ENCODE measurements at places on chromosomes 4 and X. TPM values are rescaled to one million over a fixed set of nuclear protein-coding genes. Genes with fewer than 3 reads are reported as not detected.
A peak's percentile ranks its signal among the peaks of the same experiment; 100 is the strongest.

DNA sequence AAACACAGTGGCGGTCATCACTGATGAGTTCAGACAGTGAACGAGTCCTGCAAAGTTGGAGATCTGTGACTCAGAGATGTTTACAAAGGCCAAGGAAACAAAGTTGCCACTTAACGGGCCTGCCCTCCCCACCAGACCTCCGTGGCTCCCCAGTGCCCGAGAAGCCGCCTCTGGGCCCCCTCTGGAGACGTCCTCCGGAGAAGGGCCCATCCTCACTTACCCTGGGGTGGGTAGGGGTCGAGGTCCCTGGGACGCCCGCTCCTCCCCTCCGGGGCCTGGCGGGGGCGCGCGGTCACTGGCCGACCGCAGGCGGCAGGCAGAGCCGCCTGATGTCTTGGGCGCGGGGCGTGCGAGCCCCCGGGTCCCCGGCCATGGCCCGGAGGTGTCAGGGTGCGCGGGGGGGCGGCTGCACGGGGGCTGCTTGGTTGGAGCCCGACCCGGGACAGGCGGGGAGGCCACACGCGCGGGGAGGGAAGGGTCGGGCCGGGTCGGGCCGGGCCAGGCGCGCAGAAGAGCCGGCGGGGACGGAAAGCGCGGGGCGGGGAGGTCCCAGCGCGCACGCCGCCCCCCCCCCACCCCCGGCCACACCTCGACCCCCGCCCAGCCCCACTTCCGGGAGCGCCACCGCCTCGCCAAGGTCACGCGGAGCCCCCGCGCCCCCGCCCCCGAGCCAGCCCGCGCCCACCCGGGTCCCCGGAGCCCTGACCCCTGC, 529 bp downstream of the DHRSX start:
- no peak for DNase-seq

GRCh38 chrX:48794911-48795515, 6.9 kb upstream of the HDAC6 start:
- DNase-seq: no peak

DNA sequence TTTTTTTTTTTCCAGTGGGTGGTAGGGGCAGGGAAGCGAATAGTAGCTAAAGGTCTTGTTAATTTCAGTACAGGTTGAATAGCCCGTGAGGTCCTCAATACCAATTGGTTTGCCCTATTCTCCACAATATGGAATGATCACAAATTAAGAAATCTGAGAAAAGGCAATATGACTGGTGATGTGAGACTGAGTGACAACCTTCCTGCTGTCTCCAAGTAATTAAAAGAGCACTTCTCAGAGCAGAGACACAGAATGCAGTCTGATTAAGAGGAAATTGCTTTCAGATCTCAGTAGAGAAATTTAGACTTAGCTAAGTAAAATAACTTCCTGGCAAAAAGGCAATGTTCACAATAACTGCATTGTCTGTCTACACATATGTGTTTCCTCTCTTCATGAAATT, 23.0 kb downstream of the GPR174 start:
- DNase-seq: no peak

The PJA1 gene
- total RNA-seq: 19.0 TPM

DNA sequence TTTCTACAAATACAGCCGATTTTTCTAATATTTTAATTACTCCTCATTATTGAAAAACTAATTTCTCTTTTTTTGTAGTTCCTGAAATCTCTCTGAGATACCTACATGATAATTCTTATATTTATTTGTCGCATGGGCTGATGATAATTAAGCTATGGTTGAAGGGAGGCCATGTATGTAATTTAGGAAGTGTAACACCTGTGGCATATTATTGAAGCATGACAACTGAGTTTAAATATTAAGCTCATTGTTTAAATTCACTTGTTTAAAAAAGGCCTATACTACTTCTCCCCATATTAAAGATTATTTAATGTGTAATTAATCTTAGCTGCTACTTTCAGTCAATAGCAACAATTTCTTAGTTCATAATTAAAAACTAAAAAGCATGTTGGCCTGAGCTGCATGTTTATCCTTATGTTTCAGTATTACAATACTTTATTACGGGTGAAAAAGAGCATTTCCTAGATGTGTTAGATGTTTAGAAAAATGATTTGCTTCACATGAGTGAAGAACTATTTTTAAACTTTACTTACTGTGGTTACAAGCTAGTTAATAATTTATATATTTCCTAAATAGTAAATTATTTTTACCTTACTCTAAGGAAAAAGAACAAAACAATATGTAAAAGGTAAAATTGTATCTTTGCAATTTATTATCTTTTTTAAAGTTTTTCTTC, 122.4 kb downstream of the RAP1GDS1 start:
- DNase-seq: no peak

GRCh38 chr4:13986548-13986947, 359.0 kb upstream of the BOD1L1 start:
- DNase-seq: no peak

- DNase-seq: no peak
Observed at GRCh38 chr4:56902703-56903102, 5.0 kb upstream of the REST start.

The SPIN2A gene
- total RNA-seq: not detected

DNA sequence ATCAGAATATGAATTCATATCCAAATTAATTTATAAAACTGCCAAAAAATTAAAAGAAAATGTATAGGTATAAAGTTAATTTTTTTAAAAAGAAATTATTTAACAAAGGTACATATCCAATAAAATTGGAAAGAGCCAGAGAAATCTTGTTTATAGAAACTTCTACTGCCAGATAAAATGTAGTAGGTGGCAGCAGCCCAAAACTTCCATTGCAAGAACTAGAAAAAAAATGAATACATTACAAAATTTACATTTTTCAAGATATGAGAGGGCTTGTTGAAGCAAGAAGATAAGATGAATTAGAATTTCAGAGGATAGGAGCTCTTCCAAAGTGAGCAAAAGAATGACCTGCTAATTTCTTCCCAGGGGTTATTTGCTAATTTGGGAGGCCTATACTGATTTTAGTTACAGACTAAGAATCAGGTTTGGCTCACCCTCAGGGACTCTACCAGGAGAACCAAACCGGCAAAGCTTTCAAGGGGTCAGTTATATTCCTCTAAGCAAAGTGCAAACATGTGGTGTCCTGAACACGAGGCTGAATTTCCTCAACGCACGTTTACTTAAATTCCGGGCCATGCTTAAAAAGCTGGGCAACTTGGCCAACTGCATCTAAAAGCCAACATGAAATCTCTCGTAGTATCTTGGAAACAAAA, 17.5 kb downstream of the ANKRD50 start:
- no peak for DNase-seq

The SLC6A14 gene
- total RNA-seq: not detected

DNA sequence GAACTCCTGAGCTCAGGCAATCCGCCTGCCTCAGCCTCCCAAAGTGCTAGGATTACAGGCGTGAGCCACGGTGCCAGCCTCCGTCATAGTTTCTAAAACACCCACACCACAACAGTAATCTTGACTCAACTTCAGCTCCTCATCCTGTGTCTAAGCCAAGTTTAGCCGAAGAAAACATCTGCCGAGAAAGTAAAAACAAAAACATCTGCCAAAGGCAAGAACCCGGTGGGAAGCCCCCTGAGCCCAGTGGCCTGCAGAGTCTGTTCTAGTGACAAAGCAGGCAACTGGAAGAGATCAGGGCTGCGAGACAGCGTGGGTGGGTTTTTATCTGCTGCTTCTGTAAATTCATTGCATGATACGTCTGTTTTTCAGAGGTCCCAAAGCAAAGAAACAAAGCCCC, 26.6 kb upstream of the CD99 start:
- no peak for DNase-seq

DNA sequence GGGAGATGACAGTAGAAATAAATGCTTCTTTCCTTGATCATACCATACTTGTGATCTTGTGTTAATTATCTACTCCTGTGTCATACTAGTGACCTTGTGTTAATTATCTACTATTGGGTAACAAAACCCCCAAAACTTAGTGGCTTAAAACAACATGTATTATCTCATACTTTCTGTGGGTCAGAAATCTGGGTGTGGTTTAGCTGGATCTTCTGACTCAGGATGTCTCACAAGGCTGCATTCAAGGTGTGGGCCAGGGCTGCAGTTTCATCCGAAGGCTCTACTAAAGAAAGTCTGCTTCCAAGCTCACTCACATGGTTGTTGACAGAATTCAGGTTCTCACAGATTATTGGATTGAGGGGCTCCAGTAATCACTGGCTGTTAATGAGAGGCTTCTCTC, 70.3 kb upstream of the NDP start:
- DNase-seq: no peak

The ENAM gene
- not detected for total RNA-seq

The LPAR4 gene
- 0.15 TPM for total RNA-seq

GRCh38 chr4:24624381-24624780, 40.0 kb upstream of the DHX15 start:
- DNase-seq: no peak

DNA sequence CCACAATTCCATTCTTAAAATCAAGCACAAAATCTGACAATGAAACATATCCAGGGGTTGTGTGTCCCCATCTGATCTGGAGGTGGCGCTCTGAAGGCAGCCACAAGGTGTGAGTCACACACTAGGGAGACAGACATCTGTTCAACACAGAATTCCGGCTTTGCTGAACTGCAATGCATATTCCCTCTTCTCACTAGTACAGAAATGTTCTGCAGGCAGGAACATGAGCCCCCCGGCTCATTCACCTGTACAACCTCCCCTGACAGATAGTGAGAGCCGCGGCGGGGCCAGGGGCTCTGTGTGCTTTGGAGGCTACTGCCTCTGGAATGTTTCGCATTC, 41.9 kb downstream of the WDR1 start:
- no peak for DNase-seq

The ATP10D gene
- 16.2 TPM for total RNA-seq

GRCh38 chr4:1749370-1749769, 28.0 kb downstream of the TACC3 start:
- no peak for DNase-seq

The TENM3 gene
- 40.3 TPM for total RNA-seq

GRCh38 chr4:165635951-165636350, 237.1 kb upstream of the TLL1 start:
- DNase-seq: no peak

GRCh38 chrX:123450222-123450621, 266.1 kb downstream of the GRIA3 start:
- DNase-seq: no peak

- DNase-seq: no peak
Observed at GRCh38 chr4:112348488-112349158, 51.5 kb downstream of the ALPK1 start.

The ZNF732 gene
- 1.1 TPM for total RNA-seq

The WNK3 gene
- total RNA-seq: 1.1 TPM

DNA sequence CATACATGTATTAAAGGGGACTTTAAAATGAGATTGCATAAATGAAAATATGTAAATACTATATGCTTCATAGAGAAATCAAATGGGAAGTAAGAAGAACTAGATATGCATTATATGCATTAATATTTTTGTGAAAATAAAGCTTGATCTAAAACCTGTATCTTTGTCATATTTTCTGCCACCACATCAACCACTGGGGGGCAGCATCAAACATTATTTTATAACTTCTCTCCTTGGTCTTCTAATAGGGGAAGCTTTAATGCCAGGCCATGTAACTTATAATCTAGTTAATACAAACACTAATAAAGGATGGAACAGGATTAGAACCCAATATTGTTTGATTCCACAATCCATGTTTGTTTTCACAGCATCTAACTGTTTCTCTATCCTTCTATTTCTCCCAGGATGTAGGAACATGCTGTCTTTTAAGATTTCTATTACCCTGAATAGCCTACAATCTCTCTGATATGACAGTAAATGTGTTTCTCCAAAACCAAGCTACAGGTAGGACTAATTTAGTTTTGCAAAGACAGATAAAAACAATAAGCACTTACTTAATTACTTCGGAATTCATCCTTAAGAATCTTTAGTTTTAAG, 10.0 kb downstream of the QRFPR start:
- DNase-seq: peak; percentile 14

The MAGEE2 gene
- not detected for total RNA-seq

DNA sequence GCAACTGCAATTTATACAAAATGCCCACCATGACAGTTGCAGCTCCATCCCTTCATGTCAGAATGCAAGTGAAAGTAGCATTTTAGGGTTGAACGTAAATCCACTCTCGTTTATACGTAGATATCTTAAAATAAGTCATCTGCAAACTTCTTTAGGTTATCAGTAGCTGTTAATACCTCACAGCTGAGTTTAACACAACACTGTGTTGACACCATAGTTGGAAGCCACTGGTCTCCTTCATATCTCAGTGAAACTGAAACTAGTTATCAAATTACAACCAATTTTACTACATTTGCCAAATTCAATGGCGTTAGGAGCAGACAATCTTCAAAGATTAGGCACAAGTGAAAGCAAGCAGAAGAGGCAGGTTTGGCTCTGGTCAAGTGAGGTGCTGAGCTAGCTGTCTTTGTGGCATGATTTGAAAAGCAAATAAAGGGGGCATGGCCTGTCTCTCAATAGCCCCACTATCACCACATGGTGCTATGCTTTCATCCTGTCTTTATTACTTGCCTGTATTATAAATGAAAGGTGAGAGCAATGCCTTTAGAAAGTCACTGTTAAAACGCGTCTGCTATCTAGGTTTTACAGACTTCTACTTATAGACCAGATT, 12.3 kb downstream of the PPP3CA start:
- no peak for DNase-seq

The ZCCHC12 gene
- total RNA-seq: 0.29 TPM

The STK32B gene
- 29.0 TPM for total RNA-seq

GRCh38 chrX:99939883-99940232, 470.2 kb downstream of the PCDH19 start:
- DNase-seq: no peak

DNA sequence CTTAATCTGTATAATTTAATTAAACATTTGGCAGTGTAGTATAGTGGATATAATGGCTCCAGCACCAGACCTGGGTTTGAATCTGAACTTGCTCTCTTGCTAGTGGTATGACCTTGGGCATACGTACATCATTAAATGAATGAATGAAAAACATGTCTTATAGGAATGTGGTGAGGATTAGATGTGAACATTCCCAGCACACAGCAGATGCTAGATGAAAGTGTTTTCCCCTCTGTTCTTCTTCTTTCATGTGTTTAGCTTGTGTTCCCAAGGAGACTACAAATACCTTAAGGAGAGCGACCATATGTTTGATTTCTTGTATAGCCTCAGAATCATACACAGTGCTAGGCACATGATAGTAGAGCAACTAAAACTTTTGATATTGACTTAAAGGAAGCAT, 56.5 kb downstream of the CT47B1 start:
- no peak for DNase-seq

DNA sequence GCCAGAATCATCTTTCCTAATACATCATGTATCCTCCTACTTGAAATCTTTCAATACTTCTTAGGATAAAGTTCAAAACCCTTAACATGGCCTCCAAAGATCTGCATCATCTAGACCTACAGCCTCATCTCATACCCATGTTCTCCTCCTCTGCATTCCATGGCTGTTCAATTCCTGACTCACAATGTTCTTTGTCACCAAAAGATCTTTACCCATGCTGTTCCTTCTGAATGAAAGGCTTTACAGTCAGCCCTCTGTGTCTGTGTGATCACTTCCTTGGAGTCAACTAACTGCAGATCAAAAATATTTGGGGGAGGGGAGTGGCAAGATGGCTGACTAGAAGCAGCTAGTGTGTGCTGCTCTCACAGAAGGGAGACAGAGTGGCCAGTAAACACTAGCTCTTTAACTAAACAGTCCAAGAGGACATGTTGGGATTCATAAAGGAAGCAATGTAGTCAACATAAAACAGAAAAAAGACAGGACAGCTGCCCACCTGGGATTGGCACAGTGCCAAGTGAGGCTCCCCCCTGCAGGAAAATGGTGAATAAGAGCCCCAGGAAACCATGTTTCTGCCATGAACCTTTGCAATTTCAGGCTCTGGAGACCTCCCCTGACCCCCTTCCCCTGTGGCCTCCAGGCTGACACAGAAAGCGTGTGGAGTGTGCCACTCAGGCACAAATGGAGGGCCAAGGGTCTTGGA, 31.9 kb downstream of the CBR4 start:
- DNase-seq: no peak

GRCh38 chr4:3054169-3054759, 20.1 kb downstream of the HTT-AS start:
- no peak for DNase-seq

Measured in glomerular endothelial cell (primary cell).